Thymus (tissue), 14 donors: ENCODE measurements at places on chromosomes 6 and 20. TPM values are rescaled to one million over a fixed set of nuclear protein-coding genes. Genes with fewer than 3 reads are reported as not detected.

The MOG gene
- 0.11 TPM for polyA plus RNA-seq

DNA sequence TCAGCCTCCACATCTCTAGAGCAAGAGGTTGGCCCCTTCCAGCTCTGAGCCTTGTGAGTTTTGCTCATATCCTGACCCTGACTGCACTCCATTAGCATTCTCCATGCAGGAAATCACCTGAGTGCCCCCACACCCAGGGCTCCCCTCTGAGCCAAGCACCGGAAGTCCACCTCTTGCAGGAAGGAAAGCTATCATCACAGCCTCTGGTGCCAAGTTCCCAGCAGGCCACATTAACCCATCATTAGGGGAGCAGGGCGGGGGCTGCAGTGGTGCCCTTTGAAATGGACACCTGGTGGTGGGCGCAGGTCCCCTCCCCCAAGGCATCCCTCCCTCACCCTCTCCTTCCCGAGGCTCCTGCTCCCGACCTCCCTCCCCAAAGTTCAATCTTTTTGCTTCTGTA is 16.1 kb downstream of the GRM4 start:
- no peak for DNase-seq
- H3K27ac ChIP-seq: no peak overlapping the region
- H3K36me3 ChIP-seq: no peaks in the 10 kb centered on the region

GRCh38 chr6:152474354-152474753 is 162.8 kb downstream of the SYNE1 start:
- H3K27me3 ChIP-seq: no peaks in the 10 kb centered on the region
- no peaks in the 10 kb centered on the region for H3K4me1 ChIP-seq
- no peak overlapping the region for H3K4me3 ChIP-seq
- no peak overlapping the region for H3K27ac ChIP-seq
- H3K36me3 ChIP-seq: no peaks in the 10 kb centered on the region

- H3K27ac ChIP-seq: no peak overlapping the region
- no peak for DNase-seq
- H3K36me3 ChIP-seq: no peaks in the 10 kb centered on the region
- H3K4me3 ChIP-seq: no peak overlapping the region
Observed at GRCh38 chr20:37270576-37271420, 9.2 kb upstream of the GHRH start.

GRCh38 chr6:10386756-10387654 is 27.9 kb downstream of the TFAP2A start:
- peaks cover 100% of the 10 kb centered on the region for H3K27me3 ChIP-seq
- H3K4me1 ChIP-seq: no peaks in the 10 kb centered on the region
- no peak overlapping the region for H3K4me3 ChIP-seq
- H3K27ac ChIP-seq: no peak overlapping the region

DNA sequence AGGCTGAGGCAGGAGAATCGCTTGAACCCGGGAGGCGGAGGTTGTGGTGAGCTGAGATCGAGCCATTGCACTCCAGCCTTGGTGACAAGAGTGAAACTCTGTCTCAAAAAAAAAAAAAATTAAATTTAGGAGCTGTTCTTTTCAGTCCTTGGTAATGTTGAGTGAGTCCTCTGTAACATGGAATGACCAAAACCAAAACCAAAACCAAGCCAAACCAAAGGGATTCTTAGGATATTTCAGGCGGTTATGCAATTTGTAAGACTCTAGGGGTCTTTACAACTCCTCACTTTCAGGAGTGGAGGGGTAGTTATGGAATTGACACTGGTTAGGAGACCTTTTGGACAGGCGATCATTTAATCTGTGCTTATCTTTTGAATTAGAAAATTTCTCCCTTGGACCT is 15.8 kb downstream of the TIAM2 start:
- no peak overlapping the region for H3K27ac ChIP-seq
- no peaks in the 10 kb centered on the region for H3K36me3 ChIP-seq
- no peak for DNase-seq

The SLC22A2 gene
- 0.39 TPM for polyA plus RNA-seq

GRCh38 chr20:36236786-36237121 is 476 bp downstream of the AAR2 start:
- peaks cover 16% of the 10 kb centered on the region for H3K36me3 ChIP-seq
- peaks cover 5% of the 10 kb centered on the region for H3K4me1 ChIP-seq
- no peak for DNase-seq

DNA sequence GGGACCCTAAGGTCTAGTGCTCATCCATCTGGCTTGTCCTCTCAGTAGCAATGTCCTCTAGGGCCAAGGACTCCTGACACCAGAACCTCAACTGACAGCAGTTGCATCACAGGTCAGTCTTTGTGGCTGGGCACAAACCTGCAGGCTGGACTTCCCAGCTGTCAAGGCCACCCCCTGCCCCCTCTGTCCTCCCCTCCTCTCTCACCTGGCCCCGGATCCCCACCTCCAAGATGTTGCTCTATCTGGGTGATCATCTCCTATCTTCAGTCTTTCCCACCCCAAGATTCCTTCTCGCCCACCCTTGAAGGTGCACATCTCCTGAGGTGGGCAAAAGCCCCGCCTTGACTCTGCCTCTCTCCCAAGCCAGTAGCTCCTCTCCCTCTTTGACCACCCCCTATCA is 131.8 kb upstream of the SRSF6 start:
- no peak overlapping the region for H3K27ac ChIP-seq
- H3K4me3 ChIP-seq: no peak overlapping the region
- no peaks in the 10 kb centered on the region for H3K4me1 ChIP-seq

GRCh38 chr20:44702776-44703175 is 12.4 kb upstream of the CCN5 start:
- peaks cover 2% of the 10 kb centered on the region for H3K27me3 ChIP-seq
- H3K4me1 ChIP-seq: no peaks in the 10 kb centered on the region
- H3K36me3 ChIP-seq: no peaks in the 10 kb centered on the region
- H3K27ac ChIP-seq: no peak overlapping the region
- H3K4me3 ChIP-seq: no peak overlapping the region

DNA sequence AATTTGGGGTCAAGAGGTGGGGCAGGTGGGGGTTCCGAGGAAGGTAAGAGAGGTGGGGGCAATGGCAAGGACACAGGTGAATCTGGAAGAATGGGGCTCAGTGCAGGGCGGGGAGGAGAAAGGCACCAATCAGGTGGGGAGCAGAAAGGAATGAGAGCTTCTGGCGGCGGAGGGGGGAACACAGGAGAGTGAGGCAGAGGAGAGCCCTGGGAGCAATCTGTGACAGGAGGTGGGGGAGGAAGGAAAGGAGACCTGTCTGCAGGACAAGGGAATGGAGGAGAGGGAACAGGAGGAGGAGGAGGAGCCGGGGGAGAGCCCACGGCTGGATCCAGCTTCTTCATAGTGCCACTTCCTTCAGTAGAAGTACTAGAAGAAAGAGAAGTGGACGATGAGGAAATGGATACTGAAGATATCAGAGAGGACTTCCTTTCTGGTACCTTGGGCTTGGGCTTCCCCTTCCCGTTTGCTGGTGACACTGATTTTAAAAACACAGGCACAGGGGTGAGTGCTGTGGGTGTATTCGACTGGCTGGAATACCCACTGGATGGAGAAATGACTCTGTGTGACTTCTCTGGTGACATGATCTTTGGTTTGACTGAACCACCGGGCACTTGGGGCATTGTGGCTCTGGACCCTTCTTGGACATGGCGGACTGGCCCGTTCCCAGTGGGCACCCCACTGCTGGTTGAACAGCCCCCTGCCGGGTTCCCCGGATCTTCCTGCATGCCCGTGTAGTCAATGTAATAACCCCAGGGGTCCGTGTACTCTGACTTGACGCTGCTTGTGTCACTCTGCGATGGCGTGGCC is 27.4 kb downstream of the HEBP2 start:
- H3K4me1 ChIP-seq: no peaks in the 10 kb centered on the region
- H3K27ac ChIP-seq: no peak overlapping the region
- no peaks in the 10 kb centered on the region for H3K27me3 ChIP-seq
- H3K36me3 ChIP-seq: no peaks in the 10 kb centered on the region
- H3K4me3 ChIP-seq: no peak overlapping the region
- DNase-seq: no peak

DNA sequence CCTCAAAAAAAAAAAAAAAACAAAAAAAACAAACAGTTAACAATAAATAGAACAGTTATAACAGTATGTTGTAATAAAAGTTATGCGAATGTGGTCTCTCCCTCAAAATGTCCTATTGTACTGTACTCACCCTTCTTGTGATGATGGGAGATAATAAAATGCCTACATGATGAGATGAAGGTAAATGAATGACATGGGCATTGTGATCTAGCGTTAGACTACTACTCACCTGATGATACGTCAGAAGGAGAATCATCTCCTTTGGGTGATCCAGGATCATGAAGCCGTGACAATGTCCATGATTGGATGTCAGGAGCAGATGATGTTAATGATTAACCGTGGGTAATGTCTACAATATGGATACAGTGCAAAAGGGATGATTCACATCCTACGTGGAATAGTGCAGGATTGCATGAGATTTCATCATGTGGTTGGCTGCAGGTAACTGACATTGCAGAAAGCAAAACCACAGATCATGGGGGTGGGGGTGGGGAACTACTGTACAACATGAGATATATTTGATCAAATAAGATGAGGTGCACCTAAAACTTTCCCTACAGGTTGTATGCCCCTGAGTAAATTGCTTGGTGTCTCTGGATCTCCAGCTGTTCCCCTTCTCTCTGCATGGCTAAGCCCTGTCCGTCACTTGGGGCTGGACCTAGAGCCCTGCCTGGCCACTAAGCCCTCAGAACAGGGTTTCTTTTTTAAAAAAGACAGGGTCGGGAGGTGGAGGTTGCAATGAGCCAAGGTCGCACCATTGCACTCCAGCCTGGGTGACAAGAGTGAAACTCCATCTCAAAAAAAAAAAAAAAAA is 6.2 kb upstream of the RBCK1 start:
- H3K4me1 ChIP-seq: peaks cover 27% of the 10 kb centered on the region
- H3K36me3 ChIP-seq: peaks cover 7% of the 10 kb centered on the region
- DNase-seq: peak; percentile 43
- H3K27me3 ChIP-seq: no peaks in the 10 kb centered on the region
